ENCODE measurements at places on chromosomes 7 and 10.

GRCh38 chr10:20247454-20247853 is 431.2 kb downstream of the PLXDC2 start:
- no peak for DNase-seq

DNA sequence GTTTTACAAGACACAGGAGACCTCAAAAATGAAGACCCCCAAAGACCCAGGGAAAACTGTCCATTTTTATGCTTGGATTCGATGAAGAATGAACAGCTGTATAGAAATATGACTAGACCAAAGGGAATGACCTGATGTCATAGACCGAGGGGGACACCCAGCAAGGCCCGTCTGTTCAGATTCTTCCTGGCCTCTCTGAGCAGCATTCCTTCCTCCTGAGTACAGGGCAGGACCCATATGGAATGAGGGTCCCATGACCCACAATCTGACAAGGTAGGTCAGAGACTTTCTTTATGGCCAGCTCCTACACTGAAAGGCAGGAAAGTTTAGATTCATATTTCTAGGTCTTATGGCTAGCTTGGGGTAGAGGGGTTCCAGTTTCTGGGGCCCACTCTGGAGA is 356.0 kb downstream of the GATA3 start:
- no peak for DNase-seq

GRCh38 chr7:92904244-92905131 is 68.1 kb upstream of the CDK6 start:
- peak; percentile 89 for DNase-seq

DNA sequence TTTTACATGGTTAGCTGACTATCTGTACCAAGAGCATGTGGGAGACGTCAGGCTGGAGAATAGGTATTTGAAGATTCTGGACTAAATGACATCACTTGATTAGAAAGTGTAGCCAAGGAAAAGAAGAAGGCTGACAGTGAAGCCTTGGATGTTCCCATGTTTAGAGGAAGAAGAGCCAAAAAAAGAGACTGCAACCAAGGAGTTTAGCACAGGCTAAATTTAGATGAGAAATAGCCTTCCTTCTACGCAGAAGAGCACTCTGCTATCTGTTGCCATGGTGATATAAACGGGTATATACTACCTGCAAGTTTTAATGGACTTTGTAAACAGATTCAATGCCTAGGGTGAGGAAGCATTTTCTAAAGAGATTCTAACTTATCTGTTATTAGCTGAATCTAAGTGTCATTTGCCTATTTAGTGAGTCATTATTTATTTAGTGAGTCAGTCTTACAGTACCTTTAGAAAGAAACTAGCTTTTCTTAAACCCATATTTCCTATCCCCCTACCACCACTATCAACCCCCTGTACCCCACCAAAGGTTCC is 69.8 kb downstream of the CDK6 start:
- DNase-seq = no peak

DNA sequence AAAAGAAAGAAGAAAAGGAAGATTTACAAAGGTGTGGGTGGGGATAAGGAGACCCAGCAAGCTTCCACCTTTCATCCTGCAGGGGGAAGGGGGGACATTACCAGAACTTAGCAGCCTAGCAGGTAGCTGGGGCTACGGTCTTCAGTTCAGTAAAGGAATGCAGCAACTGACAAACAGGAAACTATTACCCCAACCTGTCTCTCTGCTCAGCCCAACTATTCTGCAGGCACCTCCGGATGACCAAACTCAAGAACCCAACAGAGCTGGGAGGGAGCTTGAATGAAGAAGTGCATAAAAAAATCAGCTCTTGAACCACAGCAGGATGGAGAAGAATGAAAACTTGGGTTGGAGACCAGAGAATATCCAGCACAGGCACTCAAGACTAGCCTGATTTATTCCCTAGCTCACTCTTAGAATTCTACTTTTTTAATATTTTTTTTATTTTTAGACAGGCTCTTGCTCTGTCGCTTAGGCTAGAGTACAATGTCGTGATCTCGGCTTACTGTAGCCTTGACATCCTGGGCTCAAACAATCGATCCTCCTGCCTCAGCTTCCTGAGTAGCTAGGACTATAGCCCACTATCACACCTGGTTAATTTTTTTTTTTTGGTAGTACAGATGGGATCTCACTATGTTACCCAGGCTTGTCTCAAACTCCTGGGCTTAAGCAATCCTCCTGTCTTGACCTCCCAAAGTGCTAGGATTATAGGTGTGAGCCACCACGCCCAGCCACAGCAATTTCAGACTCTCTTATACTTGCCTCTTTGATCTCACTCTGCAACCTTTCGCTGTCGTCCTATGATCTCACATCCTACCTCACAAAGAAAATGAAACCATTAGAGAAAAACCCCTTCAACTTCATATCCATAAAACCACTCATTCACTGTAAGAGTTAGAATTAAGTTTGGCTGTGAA is 18.5 kb upstream of the C10orf67 start:
- DNase-seq = no peak

- DNase-seq = no peak
Observed at GRCh38 chr7:35384761-35385700, 131.1 kb upstream of the TBX20 start.

DNA sequence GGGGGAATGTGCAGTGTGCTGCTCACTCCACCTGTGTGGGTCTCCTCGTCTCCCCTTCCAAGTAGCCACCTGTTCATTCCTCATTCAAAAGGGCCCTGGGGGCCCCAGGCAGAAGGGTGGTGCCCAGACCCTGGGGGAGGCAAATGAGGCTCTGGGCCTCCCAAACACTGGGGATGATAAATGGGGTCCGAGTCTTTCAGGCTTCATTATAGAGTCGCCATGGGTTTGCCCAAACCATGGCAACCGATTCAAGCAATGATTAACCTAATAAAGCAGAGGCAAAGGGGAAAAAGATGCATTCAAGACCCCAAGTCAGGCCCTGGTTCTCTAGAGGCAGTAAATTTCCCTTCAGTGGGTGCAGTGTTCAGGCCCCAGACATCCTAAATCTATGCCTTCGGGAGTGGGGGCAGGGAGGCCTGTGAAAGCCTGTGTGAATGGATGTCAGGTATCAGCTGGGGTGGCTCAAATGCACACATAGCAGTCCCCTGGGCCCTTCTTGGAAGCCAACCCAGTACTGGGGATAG is 10.4 kb downstream of the NEUROG3 start:
- no peak for DNase-seq

GRCh38 chr10:96747734-96748550 is 27.6 kb upstream of the PIK3AP1 start:
- no peak for DNase-seq

DNA sequence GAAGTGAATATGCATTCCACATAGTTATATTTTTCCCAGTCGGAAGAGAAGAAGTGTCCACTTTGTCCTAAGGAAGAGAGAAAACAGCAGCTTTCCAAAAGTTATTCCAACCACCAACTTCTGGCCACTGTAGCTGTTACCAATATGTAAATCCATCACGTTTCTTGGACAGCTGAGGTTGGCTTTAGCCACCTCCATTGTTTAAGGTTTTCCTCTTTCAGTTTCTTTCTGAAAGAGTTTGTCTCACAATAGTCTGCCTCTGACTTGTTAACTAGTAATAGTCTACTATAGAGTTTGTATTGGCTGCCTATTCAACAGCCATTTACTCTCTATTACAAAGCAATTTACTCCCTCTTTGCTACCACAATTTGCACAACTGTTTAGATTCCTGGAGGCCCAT is 457.6 kb upstream of the LRRN3 start:
- DNase-seq = no peak

GRCh38 chr7:118870187-118870586 is 645.7 kb downstream of the ANKRD7 start:
- no peak for DNase-seq

DNA sequence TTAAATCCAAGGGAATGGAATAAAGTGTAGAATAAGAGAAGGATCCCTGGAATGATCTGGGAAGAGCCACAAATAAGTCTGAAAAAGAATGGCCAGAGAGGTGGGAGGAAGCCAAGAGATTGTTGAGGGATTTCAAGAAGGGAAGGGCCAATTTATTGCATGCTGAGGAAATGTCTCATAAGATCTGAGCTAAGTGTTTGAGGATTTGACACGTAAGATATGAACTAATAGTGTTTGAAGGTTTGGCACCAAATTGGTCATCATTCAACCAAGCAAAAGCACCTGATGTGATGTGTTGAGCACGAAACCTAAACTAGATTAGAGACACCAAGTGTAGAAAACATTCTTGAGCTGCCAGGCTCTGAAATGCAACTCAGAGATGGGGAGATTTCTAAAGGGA is 97.9 kb downstream of the TSPAN12 start:
- DNase-seq = no peak

- no peak for DNase-seq
Observed at GRCh38 chr10:36050763-36051499, 408.8 kb upstream of the FZD8 start.

GRCh38 chr10:6423004-6423403 is 157.1 kb downstream of the PRKCQ start:
- DNase-seq = no peak

DNA sequence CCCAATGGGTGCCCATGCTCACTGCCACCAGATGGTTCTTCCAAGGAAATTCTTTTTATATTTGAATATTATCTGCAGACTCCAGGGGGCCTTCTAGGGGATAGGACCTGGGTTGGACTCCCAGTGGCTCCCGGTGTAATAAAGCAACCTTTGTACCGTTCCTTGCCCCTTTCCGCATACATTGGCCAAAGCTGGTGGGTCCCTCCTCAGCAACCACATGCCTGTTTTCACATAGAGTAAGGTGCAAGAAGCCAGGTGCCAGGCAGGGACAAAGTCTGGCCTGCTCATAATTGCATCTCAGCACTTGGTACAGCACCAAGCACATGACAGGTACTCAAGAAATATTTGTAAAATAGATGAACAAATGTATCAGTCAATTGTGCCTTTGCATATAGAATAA is 46.4 kb upstream of the PPP1R3C start:
- DNase-seq = no peak

Data from fibroblast of skin of left biceps (primary cell).